ENCODE measurements at places on chromosomes 16 and 17. TPM values are rescaled to one million over a fixed set of nuclear protein-coding genes. Genes with fewer than 3 reads are reported as not detected.

Gene GCGR
- total RNA-seq, result not detected

Gene RAD51C
- 27.0 TPM for total RNA-seq

Gene NACA2
- total RNA-seq, result 0.13 TPM

Gene IL17C
- total RNA-seq, result not detected

Gene RNF157
- 0.30 TPM for total RNA-seq

Gene EME1
- 4.0 TPM for total RNA-seq

Gene TEX14
- 0.03 TPM for total RNA-seq

Gene LRRC46
- total RNA-seq, result 0.10 TPM

Gene RMI2
- 4.0 TPM for total RNA-seq

Gene NF1
- 79.4 TPM for total RNA-seq

Gene SF3B3
- 153 TPM for total RNA-seq

Gene SMPD3
- total RNA-seq, result 0.07 TPM

All from smooth muscle cell of the pulmonary artery (primary cell).